ENCODE measurements at places on chromosomes 6 and 20. TPM values are rescaled to one million over a fixed set of nuclear protein-coding genes. Genes with fewer than 3 reads are reported as not detected.
A peak's percentile ranks its signal among the peaks of the same experiment; 100 is the strongest.

Gene KCNQ2
- polyA plus RNA-seq, result 5.5 TPM

Gene TRIM10
- 0.27 TPM for polyA plus RNA-seq

Gene RSPO3
- polyA plus RNA-seq, result 26.7 TPM

Gene SEMG1
- polyA plus RNA-seq, result not detected

Gene GLP1R
- polyA plus RNA-seq, result 1.3 TPM

Gene ATP9A
- 62.4 TPM for polyA plus RNA-seq

Gene HLA-DQA1
- polyA plus RNA-seq, result 3.3 TPM

Gene FAM83B
- polyA plus RNA-seq, result 11.1 TPM

Gene SLC4A11
- polyA plus RNA-seq, result 2.3 TPM

Gene TINAG
- polyA plus RNA-seq, result 37.3 TPM

Gene PAQR8
- 26.3 TPM for polyA plus RNA-seq

Gene NOX3
- 1.6 TPM for polyA plus RNA-seq

DNA sequence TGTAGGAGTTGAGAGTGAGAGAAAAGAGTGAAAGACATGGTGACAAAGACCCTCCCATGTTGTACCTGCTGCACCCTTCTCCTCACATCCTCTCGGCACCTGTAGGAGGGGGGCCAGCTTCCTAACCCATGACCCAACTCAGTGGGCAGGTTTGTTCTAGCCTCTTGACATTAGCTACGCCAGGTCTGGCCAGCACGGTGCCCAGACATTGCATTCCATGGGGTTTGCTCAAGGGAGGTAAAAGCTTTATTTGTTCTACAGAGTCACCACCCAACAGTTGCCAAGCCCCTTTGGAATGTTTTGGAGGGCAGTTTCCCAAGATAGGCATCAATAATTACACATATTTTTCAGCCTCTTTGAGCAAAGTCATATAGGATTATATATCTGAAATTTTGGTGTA, 22.7 kb upstream of the TGM6 start:
- DNase-seq, result no peak

DNA sequence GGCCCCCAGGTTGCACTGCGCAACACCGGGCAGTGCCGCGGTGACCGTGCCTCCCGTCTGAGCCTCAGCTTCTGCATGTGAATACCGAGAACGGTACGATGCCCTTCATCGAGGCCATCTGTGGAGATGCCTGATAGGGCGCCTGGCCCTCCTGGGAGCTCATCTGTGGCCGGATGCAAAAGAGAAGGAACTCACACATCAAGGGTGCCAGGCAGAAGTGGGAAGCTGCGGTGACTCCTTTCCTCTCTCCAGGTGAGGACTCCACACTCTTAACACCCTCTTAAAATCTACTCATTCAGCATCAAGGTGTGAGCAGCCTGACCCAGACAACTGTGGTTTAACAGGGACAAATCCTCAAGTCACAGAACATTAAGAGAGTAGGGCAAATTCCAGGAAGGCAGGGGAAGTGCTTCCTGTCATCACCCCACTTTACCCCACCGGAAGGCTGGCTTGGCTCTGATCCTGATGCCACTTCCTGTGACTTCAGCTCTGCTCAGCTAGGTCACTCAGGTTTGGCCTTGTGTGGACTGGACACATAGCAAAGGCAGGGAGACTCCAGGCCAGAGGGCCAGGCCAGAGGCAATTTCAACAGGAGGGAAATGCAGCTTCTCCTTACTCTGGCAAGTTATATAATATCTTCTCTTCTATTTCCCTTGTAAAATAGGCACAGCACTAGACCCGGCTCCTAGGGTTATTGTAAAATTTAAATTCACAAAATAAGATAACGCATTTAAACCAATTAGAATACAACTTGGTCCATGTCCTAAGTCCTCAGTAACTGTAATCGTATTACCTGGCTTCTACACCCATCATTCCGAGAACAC, 69.4 kb downstream of the CPNE5 start:
- DNase-seq, result no peak

- no peak for DNase-seq
Observed at GRCh38 chr6:24963887-24964570, 28.3 kb upstream of the RIPOR2 start.

- no peak for DNase-seq
Observed at GRCh38 chr6:127576874-127577273, at the start of gene C6orf58. TSS of gene C6orf58 (plus strand) at chr6:127577174. CDS start at chr6:127577186, 12 bp downstream.

GRCh38 chr6:81752921-81753710, 635 bp upstream of the TENT5A start:
- DNase-seq, result peak; percentile 72

DNA sequence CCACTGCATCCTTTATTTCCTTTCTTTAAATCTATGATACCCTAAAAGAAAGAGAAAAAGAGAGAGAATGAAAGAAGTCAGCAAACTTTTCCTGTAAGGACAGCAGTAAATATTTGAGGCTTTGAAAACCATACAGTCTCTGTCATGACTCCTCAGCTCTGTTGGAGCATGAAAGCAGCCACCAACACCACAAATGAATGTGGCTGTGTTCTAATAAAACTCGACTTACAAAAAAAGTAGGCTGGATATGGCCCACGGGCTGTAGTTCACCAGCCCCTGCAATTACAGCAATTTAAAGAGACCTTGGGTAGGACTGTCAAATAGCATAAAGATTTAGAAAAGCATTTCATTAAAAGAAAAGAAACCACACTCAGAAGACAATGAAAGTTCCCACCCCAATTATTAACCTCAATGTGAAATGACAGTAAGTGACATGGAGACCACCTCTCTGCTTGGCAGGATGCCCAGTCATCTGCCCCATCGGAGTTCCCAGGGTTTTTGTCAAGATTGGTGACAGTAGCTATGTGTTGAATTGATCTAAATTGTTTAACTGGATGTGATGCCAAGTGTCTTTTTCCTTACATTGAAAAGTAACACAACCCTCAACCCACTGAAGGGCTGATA, 50.9 kb downstream of the TNFRSF21 start:
- DNase-seq, result no peak

- no peak for DNase-seq
Observed at GRCh38 chr20:1861347-1861976, 33.7 kb upstream of the SIRPA start.

DNA sequence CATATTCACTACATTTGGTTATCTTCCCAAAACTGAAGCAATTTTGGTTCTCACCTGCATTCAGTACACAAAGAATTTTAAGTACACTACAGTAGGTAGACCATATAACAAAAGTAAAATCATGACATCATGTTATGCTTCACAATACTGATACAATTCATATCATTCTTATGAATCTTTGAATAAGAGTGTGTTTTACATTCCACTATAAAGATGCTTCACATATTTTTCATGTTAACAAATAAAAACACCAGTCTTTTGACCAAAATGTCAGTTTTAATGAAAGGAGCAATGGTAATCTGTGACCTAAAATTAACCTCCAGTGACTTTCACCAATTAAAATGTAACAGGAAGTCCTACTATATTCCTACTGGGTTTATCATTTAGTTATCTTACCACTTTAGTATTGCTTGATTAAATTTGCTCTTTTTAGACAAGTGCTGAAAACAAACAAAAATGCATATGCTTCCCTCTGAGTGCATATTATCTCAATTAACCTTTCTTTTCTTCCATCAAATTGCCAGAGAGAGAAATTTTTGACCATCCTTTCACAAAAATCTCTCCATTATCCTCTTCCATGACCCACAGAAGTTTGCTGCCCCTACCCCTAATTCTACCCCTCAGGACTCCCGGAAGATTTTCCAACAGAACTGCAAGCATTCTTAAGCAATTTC, 49.3 kb downstream of the PHIP start:
- no peak for DNase-seq

GRCh38 chr6:107408714-107409113, 50.6 kb downstream of the PDSS2 start:
- DNase-seq, result no peak

DNA sequence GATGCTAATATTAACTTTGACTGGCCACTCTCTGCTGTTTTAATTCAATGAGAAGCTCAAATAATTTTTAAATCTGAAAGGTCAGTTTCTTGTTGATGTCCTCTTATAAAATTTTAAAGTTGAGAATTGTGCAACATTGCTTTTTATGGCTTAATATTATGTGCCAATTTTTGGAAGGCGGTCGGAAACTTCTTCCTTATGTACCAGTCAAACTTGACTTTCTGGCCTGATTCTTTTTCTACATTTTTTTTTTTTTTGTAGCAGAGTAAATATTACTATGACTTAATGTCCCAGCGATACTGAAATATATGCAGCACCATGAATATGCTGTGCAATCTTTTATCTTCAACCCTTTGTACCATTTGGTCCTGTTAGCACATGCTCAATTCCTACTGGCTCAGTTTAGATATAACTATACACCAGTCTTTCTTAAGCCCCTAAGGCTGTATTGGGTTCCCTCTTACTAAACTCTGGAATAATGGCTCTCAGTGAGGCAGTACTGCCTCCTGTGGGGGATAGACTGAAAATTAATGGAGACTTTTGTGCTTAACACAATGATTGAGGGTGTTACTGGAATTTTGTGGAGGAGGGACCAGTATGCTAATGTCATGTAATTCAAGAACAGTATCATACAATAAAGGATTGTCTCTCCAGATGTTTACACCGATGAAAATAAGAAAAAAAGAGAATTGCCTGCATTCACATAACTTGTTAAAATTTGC, 156.4 kb upstream of the SYNCRIP start:
- DNase-seq, result no peak

- no peak for DNase-seq
Observed at GRCh38 chr20:47206962-47207641, 149.4 kb downstream of the ZMYND8 start.

DNA sequence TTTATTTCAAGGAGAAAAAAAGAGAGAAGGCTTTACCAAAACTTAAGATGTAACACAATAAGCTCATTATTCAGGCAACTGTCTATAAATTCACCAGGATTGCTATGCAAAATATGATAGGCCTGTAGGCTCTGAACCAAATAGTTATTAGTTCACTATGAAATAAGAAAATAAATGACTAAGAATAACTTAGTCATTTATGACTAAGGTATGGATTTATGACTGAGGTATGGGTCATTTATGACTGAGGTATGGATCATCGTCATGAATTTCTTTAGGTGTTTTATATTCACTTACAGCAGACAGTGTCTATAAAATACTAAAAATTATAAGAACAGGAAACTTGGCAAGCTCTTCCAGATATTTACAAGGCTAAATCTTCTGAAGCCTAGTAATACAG, 52.1 kb upstream of the SNX9 start:
- no peak for DNase-seq

GRCh38 chr6:127397729-127398630, 54.6 kb upstream of the ECHDC1 start:
- no peak for DNase-seq

- no peak for DNase-seq
Observed at GRCh38 chr6:33904050-33904746, 100.4 kb upstream of the MLN start.

GRCh38 chr20:18666803-18667415, 79.1 kb downstream of the DTD1 start:
- DNase-seq, result peak; percentile 53

DNA sequence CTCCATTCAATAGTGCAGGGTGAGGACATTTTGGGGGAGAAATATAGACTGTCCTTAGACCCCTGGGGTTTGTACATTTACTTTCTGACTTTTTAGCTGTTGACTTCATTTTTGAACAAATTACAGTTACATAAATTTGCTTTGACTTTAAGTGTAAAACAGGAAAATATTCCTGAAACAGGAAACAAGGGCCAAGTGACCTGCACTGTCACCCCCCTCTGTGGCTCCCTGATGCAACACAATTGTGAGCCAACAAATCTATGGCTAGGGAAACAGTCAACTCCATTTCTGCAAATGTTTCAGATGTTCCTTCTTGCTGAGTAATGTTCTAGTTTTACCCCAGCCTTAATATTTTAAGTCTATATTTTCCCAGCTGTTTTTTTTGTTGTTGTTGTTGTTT, 39.8 kb downstream of the HLA-A start:
- DNase-seq, result no peak

DNA sequence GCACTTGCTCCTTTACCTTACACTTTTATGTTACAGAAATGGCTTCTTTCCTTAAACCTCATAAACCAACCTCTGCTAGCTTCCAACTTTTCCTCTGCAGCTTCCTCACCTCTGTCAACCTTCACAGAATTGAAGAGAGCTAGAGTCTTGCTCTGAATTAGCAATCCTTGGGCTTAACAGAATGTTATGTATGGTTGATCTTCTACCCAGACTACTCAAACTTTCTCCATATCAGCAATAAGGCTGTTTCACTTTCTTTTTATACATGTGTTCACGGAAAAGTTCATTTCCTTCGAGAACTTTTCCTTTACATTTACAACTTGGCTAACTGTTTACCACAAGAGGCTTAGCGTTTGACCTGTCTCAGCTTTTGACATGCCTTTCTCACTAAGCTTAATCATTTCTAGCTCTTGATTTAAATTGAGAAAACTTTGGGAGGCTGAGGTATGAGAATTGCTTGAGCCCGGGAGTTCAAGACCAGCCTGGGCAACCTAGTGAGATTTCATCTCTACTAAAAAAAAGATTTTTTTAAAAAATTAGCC, 207.3 kb downstream of the BMP7 start:
- no peak for DNase-seq

DNA sequence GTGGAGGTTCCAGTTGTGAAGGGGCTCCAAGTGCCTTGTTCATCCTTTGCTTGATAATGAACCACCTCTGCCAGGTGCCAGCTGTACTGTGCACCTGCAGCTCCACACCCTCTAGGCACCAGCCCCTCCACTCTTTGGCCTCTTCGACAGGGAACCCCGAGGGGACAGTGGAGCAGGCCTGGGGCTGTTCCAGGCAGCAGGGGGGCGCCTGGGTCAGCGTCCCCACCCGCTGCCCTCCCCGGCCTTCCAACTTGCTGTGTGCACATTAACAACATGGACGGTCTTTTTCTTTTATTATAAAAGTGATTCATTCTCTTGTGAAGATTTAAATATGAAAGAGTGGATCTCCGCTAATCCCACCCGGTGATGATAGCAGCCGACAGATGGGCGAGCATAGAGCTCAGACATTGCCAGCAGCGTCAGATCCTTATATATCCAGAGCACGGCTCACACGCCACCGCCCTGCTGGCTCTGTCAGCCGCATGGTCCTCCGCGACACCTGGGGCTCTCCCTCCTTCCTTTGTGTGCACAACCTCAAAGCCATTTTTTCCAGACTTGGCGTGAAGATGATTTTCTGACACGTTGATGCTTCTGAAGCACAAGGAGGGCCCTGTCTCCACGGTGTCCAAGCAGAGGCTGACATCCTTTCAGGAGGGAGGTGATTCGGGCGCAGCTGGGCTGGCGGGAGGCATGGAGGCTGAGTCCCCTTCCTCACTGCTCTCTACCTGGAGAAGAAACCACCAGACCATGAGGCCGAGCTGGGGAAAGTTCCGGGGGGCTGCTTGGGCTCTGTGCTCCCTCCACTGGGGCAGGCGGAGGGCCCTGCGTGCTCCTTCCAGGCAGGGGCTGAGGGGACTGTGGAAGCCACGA, 22.2 kb upstream of the MRGBP start:
- DNase-seq, result no peak

GRCh38 chr6:132322398-132322797, 78.9 kb downstream of the MOXD1 start:
- no peak for DNase-seq

GRCh38 chr6:158095031-158095430, 73.0 kb downstream of the SERAC1 start:
- no peak for DNase-seq

DNA sequence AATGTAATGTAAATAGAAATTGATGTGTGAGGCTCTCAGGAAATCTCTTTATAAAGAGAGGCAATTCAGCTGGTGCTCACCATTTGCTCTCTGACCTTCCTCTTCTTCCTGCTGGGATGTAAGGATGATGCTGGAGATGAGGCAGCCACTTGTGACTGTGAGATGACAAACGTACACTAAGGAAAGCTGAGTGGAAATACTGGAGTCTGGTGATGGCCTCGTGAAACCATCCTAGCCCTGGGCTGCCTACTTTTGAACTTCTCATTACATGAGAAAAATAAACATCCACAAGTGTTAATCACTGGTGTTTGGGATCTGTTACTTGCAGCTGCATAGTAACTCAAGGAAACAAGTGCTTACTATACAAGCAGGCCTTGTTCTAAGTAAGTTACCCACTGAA, 114.9 kb upstream of the NHSL1 start:
- DNase-seq, result no peak
